Heart right ventricle (tissue), 16 donors: ENCODE measurements at places on chromosomes 1 and 21. TPM values are rescaled to one million over a fixed set of nuclear protein-coding genes. Genes with fewer than 3 reads are reported as not detected.

Gene TTC39A
- 14.3 TPM for total RNA-seq

- DNase-seq = no peak
Measured at GRCh38 chr1:199264283-199264682, 625.4 kb downstream of the PTPRC start.

DNA sequence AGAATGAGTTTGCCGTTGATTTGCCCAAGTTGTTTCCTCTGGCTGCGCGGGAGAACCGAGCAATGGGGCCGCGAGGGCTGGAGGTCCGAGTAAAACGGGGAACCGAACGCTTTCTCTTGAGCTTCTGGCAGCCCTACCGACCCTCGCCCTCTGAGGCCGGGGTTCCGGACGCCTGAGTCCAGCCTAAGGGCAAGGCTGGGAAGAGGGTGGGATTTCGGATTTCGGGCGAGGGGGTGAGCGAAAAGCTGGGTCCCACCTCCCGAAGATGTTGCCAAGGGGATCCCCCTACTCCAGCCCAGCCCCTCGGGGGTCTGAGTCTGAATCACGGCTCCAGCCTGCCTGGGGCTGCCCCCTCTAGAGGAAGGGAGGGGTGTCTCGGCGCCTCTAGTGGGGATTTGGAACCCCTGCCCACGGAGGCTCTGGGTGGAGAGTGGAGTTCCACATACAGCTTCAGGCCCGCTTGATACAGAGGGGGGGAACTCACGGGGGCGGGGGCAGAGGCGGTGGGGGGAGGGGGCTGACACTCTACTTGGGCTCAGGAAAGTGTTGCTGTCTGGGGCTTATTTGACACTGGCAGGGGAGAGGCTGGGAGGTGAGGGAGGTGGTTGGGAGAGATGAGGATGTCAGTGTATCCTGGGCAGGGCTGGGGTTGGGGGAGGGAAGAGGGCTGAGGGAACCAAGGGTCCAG lies 617 bp downstream of the KIRREL1 start:
- DNase-seq = peak; percentile 14

Gene S100A1
- total RNA-seq = 1,287 TPM

DNA sequence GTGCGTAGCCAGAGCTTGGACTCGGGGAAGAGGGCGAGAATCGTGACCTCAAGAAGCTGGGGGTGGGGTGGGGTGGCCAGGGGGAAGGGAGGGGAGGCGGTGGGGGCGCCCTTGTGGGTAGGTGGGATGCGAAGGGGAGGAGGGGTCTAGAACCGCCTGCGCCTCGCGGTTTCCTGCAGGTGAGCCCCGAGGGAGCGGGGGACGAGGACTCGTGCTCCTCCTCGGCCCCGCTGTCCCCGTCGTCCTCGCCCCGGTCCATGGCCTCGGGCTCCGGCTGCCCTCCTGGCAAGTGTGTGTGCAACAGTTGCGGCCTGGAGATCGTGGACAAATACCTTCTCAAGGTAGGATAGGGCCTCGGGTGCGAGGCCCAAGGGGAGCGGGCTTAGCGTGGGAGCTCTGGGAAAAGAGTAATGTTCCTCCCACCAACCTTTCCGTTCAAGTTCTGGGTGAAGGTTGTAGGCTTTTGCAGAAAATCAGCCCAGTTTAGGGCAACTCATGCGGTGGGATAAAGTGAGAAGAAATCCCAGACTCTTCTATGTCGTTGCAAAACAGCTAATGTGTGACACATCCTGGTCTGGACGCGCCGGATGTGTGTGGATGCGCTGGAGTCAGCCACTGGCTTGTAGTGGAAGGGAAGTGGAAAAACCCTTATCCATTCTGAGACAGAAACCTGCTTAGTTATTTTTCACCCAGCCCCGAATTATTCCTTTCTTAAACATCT lies 2.9 kb downstream of the LHX8 start:
- DNase-seq = no peak

Gene S100A12
- total RNA-seq = 12.9 TPM

Gene NEGR1
- 10.1 TPM for total RNA-seq

- no peak for DNase-seq
Measured at GRCh38 chr1:184567009-184567408, 180.2 kb downstream of the C1orf21 start.

Gene BPNT1
- total RNA-seq = 17.4 TPM

DNA sequence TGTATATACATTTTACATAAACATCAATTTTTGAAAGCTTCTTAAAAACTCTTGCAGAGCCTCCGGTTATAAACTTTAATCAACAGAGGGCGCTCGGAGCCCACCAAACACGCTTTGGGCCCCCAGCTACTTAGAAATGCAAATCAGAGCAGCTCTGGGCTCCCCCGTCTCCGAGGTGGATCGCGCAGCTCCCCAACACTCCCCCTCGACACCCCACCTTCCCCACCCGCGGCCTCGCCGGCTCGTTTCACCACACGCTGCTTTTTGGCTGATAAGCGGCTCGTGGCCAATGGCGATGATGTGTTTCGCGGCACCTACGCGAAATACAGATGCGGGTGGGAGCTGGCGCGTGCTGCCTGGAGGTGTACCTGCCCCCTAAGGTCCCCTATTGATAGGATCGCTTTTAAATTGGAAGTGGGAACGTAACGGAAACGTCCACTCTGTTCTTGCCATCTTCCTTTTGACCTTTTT lies 1.7 kb upstream of the KIF26B start:
- DNase-seq = peak; percentile 41

Gene PCP4
- 6.6 TPM for total RNA-seq
